Activated CD4-positive, alpha-beta T cell treated with anti-CD3 and anti-CD28 coated beads, Interleukin-2, amount 50 U/mL, for 24 hours (primary cell): ENCODE measurements at places on chromosomes 2 and 18.

DNA sequence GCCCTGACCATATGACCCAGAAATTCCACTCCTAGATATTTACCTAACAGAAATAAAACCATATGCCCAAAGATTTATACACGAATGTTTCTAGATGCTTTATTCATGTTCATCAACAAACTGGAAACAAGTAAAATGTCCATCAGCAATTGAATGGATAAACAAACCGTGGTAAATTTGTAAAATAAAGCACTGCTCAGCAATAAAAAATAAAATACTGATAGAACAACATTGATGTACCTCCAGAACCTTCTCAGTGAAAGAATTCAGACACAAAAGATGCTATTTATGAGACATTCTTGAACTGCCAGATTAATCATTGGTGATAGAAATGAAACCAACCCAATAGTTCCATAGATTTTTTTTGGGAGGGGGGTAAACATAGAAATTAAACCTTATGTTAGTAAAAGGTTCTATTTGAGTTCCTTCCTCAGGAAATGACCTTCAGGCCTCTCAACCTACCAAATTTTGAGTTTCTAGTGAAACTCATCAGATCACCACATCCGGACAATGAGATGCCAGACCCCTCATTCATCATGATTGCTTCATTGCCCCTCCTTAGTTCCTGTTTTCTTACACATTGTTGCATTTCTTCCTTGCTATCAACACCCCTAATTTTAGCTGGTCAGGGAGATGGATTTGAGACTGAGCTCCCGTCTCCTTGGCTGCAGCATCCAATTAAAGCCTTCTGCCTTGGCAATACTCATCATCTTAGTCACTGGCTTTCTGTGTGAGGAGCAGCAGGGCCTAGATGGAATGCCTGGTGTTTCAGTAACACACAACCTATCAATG is 203.5 kb downstream of the LPIN1 start:
- DNase-seq, result no peak

GRCh38 chr2:182330451-182331305 is 96.2 kb downstream of the PDE1A start:
- DNase-seq, result no peak

- no peak for DNase-seq
Observed at GRCh38 chr2:43405829-43406228, 179.4 kb upstream of the ZFP36L2 start.

GRCh38 chr2:103459283-103459682 is 697.5 kb downstream of the TMEM182 start:
- DNase-seq, result no peak

DNA sequence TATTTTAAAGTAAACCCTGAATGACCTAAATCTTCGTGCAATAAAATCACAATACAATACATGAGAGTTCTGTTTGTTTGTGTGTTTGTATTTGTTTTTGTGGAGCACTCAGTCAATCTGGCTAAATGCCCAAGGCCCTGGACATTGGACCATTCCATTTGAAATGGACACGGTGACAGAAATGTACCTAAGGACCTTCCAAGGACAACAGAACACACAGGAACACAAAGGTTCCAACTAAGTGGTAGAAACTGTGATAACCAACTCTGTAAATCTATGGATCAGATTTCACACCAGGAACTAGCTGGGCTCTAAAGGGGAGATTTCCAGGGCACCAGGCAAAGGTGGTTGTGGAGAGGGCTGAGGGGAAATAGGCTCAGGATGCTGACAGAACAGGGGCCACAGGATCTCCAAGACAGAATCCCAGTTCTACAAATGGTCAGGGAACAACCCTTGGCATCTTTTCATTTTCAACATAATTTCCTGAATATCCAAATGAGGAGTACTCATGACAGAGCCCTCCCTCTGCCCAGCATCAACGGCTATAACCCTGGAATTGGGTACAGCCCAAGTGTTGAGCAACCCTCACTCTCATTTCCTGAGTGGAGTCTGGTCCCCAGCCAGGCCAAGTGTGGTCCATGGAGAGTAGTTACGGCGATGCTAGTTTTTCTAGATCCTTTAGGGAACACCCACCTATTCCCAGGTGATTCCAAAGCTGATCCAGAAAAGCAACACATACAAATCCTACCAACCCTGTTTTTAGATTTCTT is 78.4 kb downstream of the NCKAP5 start:
- no peak for DNase-seq

DNA sequence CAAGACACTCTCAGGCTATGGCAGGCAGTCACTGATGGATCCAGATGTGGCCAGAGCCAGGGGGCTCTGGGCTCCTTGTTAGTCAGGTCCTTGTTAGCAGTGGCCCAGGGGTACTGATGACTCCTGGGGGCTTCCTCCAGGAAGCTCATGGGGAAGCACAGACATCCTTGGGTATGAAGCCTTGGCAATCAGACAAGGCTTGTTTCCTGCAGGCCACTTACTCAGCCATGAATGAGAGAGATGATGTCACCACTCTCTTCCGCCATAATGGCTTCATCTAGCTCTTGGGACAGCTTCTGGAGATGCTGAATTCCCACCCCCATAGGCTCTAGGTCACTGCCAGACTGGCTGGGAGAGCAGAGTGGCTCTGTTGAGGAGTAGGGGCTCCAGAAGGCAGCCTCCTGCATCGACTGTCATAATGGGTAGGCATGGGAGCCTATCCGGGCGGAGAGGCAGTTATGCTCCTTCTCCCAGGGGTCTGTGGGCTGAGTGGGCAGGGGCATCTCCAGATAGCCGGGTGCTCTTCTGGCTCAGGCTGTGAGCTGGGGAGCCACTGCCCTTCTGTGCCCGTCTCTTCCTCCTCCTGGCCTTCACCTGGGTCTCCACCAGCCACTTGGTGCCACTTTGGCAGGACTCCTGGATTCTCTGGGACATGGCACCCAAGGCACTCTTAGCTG is 40.2 kb upstream of the BMPR2 start:
- DNase-seq, result no peak

DNA sequence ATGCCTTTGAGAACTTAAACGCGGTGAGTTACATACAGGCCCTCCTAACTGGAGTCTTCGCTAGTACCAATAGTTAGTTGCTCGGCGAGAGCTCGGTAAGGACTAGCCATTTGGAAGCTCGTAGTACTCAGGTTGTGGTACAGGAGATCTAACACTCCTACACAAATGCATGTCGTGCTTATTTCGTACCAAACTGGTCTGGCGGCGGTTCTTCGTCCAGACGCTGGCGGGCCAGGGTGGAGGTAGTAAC is 346 bp upstream of the VRK2 start:
- DNase-seq, result no peak

- no peak for DNase-seq
Observed at GRCh38 chr18:59202258-59202820, 17.6 kb upstream of the GRP start.

DNA sequence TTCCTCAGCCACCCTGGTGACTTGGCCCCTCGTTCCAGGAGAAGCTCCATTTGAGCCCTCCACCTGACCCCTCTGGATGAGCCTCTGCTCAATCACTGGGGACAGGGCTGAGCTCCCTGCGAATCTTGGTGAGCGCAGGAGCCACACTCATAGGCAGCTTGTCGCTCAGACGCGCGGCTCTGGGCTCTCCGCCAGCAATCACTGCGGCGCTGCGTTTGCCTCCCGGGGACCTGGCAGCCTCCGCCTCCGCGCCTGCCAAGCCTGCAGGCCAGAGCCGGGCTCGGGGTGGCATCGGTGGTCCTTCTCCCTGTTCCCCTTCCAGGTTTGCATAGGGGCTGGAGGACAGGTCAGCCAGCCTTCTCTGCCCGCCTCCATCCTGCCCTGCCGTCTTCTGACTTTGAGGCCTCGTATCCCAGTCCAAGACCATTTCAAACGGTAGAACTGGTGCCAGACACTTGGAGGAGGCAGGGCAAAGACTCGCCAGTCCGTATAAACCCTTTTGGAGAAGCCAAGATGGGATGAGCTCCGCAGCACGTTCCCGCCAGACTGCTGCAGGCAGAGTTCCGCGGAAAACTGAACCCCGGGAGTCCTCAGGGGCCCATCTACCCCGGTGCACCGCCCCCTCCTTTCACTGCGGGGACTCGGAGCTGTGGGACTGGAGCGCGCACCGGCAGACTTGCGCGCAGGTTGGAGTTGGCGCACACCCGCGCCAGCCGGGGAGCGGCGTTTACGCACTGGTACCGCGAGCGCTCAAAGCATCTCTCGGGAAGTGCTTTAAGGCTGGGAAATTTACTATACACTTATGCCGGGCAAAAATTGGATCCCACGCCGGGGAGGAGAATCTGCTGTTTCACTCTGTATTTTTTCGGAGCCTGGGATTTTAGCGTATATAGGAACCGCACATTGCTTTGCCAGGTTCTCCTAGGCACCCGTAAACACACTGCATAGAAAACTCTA is 1.1 kb upstream of the TACR1 start:
- no peak for DNase-seq

DNA sequence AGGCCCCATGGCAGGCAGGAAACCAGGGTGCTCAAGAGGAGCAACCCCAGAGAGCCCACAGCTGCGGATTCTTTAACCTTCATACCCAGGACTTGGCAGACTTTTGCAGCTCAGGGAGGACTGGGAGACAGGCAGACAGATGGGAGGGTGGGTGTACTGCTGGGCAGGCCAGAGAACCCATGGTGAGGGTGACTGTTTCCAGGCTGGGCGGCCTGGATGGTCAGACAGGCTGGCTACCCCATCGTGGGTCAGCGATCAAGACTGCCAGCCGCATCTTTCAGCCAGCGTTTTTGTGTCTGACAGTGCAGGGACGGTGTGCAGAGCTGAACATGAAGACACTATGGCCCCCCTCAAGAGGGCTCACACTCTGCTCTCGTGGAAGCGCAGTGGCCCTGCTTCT is 82.2 kb downstream of the MARCO start:
- DNase-seq, result no peak

DNA sequence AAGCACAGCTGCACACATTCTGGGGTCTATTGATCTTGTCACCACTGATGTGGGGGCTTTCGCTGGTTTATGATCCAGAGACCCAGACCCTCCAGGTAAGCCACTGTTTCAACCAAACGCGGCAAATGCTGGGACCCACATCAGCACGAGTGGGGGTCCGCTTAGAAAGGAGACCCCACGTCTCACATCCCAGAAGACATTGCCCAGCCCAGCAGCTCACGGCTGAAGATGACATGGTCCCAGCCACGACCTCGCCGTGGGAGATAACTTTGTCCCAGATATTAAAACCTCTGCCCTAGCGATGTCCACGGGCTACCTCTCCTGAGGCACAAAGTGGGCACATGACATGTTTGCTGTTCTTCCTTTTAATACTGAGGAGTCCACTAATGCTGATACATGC is 43.8 kb downstream of the LONRF2 start:
- no peak for DNase-seq

GRCh38 chr2:206739271-206739670 is 21.1 kb upstream of the DYTN start:
- no peak for DNase-seq

GRCh38 chr2:200321780-200322534 is 15.5 kb downstream of the SPATS2L start:
- no peak for DNase-seq

- DNase-seq, result no peak
Observed at GRCh38 chr18:13628211-13628610, 98.1 kb downstream of the FAM210A start.

- no peak for DNase-seq
Observed at GRCh38 chr2:176463546-176463945, 194.3 kb downstream of the MTX2 start.

GRCh38 chr2:111668741-111669140 is 215.3 kb downstream of the ANAPC1 start:
- no peak for DNase-seq

GRCh38 chr2:104431701-104432121 is 422.2 kb upstream of the POU3F3 start:
- no peak for DNase-seq

DNA sequence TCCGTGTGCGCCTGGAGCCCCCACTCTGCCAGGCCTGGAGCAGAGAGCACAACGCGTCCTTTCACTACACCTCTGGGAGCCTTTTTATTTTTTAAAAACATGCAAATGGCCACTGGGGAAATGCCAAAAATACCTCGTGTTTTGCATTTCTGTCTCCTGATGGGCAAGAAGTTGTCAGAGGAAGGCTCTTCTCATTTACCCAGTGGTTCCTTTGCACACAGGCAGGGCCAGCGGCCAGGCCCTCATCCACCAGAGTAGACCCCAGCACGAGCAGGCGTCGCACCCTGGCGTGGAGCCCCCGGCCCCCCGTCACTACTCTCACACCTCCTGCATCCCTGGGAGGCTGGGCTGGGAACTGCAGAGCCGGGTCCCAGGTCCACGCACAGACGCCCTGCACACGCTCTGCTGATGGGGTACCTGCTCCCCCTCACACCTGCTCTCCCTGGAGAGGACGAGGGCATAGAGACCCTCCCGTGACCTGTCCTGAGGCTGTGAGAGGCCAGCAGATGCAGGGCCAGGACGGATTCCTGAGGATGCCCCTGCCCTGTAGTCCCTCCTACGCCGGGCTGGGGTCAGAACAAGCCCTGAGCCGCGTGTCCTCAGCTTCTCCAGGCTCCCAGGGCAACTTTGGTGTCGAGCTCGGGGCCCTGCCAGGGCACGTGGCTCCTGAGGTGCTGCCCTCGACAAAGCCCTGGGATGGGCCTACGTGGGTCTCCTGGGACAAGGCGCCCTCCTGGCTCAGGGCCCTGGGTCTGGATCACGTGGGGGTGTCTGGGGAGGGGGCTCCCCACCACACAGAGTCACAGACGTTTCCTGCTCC is 65.0 kb downstream of the NFATC1 start:
- no peak for DNase-seq

- DNase-seq, result no peak
Observed at GRCh38 chr2:70552501-70553333, 909 bp downstream of the TGFA start.

- DNase-seq, result no peak
Observed at GRCh38 chr2:182302174-182302573, 124.7 kb downstream of the PDE1A start.

DNA sequence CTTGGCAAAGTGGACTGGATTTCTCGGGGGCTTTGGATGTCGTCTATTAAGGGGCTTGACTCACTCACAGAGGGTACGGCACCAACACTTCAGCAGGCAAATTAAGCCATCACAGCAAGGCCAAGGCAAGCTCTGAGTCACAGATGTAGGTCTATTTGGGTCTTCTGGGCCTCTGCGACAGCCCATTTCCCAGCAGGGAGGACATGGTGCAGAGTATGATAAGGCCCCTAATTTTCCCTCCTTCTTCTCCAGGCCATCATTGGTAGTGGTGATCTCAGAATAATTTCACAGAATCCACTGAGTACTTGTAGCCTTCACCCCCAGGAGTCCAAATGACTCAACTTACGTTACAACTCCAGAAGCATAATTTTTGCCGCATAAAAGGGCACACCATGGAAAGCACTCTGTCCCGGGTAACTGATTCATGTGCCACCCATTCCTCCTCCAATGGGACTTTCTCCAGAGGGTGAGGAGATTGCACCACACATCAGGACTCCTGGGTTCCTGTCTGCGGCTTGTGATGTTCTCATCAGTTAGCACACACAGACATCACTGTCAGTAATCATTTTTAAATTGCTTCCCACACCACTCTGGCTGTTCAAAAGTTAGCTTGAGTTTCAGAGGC is 164.9 kb downstream of the TXNL1 start:
- DNase-seq, result no peak
